ENCODE measurements at places on chromosomes 12 and 14.

- DNase-seq, result no peak
Observed at GRCh38 chr12:79267580-79267979, 403.0 kb downstream of the SYT1 start.

DNA sequence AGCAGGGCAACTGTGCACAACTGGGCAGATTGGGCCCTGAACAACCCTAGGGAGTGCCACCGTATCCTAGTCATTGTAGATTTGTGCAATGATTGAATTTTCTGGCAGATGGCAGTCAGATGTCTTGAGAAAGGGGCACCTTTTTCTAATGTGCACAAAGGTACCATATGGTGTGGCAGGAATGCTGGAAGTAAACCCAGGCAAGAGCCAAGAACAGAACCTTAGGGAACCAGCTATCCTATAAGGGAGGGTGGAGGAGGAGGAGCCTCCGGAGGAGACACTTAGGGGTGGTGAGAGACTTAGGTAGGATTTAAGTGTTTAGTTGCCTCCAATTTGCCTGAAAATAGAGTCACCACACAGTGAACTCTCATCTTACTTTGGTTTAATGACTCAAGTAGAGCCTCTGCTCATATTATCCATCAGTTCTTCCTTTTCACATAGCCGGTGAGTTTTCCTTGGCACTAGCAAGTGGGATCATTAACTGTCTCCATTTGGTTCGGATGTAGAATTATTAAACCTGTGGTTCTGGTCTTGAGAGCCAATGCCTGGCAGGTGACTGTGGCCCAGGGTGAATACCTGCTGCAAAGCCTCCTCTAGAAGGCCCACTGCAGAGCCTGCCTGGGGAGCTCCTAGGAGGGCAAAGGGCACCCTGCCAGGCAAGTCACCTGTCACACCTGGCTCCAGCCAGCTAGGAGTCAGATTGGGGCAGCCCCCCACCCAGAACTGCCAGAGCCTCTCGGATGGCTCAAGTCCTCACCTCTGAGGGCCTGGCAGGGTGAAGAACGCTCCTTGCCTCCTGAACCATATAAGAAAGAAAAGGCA is 184.4 kb upstream of the HIF1A start:
- DNase-seq, result no peak

GRCh38 chr12:127590868-127591267 is 676.1 kb upstream of the TMEM132C start:
- DNase-seq, result no peak

DNA sequence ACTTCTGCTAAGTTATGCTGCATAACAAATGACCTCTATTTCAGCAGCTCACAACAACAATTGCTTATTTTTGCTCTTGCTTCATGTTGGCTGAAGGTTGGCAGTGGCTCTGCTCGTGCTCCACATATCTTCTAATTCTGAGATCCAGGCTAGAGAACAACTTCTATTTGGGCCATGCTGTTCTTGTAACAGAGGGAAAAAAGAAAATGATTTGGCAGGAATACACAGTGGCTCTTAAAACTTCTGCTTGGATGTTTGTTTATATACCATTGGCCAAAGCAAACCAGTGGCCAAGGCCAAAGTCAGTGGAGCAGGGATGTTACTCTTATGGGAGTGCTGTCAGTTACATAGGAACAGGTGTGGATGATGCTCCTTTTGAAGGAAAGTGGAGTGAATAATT is 32.1 kb downstream of the GPHN start:
- DNase-seq, result no peak

- no peak for DNase-seq
Observed at GRCh38 chr14:75591987-75592575, 13.7 kb downstream of the FLVCR2 start.

- DNase-seq, result no peak
Observed at GRCh38 chr12:57146961-57147944, at the start of gene LRP1-AS. Gene LRP1-AS, minus strand, starts transcription at chr12:57147619.

GRCh38 chr12:111558107-111558376 is 41.1 kb downstream of the ATXN2 start:
- no peak for DNase-seq

DNA sequence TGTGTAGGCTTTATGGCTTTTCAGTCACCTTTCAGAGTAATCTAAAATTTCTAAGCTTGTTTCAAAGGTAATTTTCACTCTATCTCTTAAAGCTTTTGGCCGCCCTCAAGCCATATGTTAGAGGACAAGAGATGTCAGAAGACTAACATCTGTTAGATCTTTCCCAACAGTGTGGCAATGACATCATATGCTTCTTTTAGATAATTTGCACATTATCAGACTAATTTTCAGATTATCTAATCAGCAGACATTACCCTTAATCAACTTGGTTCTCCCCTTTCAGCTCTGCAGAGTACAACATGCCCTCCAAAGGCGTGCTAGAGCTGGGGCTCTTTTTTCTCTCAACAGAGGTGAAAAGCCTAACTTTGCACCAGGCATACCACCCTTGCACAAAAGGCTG is 207.1 kb downstream of the DPF3 start:
- DNase-seq, result no peak

GRCh38 chr14:36363704-36364103 is 43.3 kb upstream of the MBIP start:
- no peak for DNase-seq

DNA sequence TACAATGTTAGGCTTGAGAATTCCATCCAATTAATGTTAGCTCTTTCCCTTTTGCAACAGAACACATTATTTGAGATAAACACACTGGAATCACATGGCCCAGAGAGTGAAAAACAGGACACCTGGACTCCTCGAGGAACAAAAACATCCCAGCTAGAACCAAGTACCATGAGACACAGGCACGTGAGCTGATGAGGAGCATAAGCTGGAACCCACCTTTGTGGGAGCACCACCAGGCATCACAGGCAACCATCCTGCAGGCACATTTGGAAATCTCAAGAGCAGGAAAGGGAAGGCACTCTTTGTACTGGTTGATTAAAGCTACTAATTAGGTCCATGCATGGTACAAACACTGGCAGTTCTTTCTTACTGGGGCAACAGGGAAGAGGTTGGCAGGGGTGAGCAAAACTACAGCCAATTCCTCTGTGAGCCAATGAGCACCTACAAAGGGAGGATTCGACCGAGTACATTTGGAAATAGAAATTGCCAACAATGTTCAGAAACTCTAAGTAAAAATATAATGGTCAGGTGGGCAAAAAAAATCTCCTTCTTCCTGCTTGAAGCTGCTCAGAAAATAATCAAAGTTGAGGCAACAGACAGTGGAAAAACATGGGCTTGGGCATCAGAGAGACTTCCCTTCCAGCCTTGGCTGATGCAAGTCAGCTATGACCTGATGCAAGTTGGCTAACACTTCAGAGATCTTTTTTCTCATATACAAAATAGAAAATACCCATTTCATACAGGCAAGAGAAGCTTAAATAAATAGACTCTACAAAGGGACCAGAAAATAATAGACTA is 216.7 kb downstream of the NUAK1 start:
- DNase-seq, result no peak

DNA sequence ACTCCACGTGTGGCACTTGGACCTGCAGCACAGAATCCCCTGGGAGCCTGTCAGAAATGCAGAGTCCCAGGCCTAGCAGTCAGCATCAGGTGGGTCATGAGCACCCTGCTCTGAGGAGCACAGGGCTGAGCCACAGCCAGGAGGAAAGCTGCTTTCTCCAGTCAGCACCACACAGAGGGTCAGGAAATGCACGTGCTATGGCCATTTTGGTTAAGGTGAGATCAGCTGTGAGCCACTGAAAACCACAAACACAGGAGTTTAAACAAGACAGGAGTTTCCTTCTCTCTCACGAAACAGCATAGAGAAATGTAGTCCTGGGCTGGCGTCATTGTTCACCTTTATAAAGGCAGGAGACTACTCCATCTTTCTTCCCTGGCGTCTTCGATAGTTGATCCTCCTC is 204.5 kb upstream of the SFSWAP start:
- DNase-seq, result no peak

GRCh38 chr14:33586806-33587205 is 364.1 kb downstream of the EGLN3 start:
- no peak for DNase-seq

DNA sequence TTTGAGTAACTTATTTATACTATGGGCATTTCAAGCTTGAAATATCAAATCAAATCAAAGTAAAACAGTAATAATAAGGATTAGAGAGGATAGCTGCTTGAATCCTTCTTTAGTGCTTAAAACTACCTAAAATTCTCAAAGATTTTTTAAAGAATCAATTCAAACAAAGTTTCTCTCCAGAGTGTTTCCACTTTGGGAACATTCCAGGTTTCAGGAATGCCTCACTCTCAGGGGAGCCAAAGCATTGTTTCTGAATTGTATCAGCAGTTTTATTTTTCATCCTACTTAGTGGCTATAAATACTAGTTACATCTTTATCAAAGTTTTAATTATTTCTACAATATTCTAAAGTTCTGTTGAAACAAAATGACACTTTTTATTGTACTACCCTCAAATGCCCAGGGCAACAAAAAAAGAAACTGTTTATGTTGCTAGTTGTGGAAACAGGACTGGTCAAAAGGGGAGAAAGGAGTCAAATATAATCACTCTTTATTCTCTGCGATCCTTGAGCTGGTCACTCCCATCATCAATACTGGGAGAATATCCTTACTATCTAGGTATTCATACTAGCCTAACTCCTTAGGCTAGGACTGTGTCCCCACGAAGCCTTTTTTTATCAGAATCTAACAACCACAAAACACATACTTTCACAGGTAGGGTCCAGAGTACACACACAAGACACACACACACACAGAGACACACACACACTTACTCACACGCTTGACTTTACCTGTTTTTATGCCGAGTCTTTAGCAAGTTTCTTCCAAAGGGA is 598 bp downstream of the RASSF9 start:
- no peak for DNase-seq

- DNase-seq, result no peak
Observed at GRCh38 chr12:61397668-61398067, 862.5 kb upstream of the USP15 start.

- DNase-seq, result peak; percentile 99
Observed at GRCh38 chr12:45415393-45415817, 199.5 kb downstream of the ANO6 start.

GRCh38 chr14:31228533-31228932 is 20.9 kb upstream of the HECTD1 start:
- DNase-seq, result no peak

GRCh38 chr12:116556356-116556952 is 2.7 kb upstream of the MAP1LC3B2 start:
- DNase-seq, result no peak

DNA sequence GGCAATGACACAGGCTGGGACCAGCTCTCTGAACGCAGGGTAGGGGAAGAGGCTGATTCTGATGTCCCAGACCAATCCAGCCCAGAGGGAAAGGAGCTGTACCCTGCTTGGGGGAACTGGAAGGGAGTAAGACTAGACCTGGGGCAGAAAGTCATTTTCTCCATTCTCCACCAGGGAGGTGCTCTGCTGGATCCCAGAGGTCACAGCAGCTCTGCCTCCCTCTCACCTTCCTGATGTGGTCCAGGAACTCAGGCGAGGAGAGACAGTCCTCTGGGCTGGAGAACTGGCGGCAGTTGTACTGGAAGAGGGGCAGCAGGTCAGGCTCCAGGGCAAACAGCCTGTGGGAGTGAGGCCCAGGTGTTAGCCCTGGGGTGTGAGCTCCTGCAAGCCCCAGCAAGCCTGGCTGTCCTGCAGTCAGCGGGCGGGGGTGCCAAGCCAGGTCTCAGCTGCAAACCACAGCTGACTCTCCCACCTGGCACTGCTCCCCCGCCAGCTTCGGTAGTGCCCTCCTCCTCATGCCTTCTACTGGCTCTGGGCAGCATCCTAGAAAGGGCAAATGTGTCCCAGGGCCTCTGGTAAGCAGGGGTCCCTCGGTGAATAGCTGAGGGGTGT is 1.9 kb downstream of the NGB start:
- DNase-seq, result no peak

DNA sequence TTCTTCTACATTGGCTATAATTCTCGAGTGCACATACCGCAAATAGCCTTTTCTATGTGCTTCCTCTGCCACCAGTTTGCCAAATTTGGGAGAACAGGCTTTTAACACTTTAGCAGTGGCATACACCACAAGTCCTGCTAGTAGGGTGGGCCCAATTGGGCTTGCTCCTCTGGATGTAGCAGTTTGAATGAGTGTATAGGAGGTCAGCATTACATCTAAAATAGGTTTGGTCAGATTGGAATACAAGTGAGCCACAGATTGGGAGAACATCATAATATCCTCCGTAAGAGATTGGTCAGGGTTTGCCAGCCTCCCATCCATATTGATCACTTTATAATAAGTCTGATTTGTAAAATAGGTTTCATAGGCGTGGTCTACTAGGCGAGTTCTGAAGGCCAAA is 902 bp downstream of the ABCD2 start:
- DNase-seq, result no peak

DNA sequence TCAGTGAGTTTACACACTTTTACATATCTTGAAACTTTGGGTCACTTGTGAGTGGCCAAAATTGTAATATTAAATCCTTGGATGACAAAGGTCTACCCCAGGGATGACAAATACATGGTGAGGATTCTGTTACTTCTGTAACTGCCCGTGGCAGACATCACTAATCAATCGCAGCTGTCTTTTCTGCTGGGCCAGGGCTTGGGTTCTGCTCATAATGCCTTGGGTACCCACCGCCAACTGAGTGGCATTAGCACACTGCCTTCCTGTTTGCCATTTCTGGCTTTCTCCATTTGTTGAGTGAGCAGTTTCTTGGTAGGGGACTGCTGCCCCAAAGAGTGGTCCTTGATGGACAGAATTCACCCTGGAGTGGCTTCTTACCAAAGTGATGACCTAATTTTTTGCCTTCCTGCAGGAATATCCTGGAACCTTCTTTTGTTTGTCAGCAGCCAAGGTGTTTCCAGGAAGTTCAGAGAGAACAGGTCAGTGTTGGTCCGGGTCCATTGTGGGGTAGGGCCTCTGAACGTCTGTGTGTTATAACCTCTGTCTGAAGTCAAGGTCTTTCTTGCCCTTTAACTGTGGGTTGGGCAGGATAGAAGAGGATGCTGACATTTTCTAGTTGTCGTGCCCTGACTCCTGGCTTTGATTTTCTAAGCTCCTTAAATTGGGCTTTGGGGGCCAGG is 6.2 kb downstream of the TSPAN9 start:
- no peak for DNase-seq

DNA sequence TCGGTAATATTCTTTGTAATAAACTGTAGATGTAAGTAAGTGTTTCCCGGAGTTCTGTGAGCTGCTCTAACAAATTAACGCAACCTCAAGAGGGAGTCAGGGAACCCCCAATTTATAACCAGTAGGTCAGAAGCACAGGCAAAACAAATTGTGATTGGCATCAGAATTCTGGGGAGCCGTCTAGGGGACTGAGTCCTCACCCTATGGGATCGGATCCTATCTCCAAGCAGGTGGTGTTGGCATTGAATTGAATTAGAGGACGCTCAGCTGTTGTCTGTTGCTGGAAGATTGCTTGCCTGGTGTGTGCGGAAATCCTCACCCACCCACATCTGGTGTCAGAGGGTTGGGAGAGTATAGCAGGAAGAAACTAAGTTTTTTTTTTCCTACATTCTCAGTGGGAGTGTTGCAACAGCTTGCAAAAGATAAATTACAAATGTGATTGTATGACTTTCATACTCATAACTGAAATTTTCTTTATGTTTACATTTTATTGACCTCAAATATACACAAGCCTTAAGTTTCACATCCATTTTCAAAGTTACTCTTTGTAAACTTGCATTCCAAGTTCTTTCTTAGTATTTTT is 5.5 kb downstream of the TMEM52B start:
- DNase-seq, result no peak

Measured in non-pigmented ciliary epithelial cell (primary cell).